ENCODE measurements at places on chromosomes 6 and 20.

DNA sequence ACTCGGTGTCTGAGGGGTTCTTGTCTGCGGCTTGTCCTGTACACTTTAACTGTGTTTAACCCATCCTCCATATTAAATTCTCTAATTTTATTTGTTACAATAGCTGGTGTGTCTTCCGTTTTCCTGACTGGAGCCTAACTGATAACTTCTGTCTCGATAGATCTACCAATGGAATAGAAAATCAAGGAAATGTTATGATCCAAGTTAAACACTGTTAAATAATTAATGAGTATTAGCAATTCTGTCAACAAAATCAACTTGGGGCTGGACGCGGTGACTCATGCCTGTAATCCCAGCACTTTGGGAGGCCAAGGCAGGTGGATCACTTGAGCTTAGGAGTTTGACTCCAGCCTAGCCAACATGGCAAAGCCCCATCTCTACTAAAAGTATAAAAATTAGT, 81.7 kb downstream of the DNAH8 start:
- no peak for DNase-seq

GRCh38 chr6:147203311-147204059, 732 bp upstream of the STXBP5 start:
- DNase-seq = peak; percentile 68

GRCh38 chr6:160077526-160077925, 44.1 kb upstream of the SLC22A1 start:
- DNase-seq = peak; percentile 18

GRCh38 chr6:139376604-139377218, 2.3 kb upstream of the CITED2 start:
- peak; percentile 52 for DNase-seq

- DNase-seq = peak; percentile 59
Measured at GRCh38 chr20:18388860-18389259, 78.0 kb downstream of the DZANK1 start.

- DNase-seq = no peak
Measured at GRCh38 chr20:53921443-53921973, 148.9 kb downstream of the BCAS1 start.

DNA sequence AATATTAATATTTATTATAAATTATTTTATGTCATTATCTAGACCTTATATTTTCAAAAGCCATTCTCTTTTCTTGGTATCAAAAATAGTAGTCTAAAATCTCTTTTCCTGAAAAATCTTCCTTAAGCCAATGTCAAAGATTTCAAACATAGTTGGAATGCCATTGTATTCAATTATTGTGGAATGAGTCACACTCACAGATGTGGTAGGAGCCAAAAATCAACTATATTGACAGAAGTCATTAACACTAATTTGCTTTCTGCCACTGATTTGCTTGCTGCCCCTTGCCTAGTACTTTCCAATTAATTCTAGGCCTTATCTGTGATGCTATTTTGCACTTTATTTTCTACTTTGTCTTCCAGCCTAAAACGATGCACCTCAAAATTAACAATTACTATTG, 1326.3 kb upstream of the GJE1 start:
- no peak for DNase-seq

DNA sequence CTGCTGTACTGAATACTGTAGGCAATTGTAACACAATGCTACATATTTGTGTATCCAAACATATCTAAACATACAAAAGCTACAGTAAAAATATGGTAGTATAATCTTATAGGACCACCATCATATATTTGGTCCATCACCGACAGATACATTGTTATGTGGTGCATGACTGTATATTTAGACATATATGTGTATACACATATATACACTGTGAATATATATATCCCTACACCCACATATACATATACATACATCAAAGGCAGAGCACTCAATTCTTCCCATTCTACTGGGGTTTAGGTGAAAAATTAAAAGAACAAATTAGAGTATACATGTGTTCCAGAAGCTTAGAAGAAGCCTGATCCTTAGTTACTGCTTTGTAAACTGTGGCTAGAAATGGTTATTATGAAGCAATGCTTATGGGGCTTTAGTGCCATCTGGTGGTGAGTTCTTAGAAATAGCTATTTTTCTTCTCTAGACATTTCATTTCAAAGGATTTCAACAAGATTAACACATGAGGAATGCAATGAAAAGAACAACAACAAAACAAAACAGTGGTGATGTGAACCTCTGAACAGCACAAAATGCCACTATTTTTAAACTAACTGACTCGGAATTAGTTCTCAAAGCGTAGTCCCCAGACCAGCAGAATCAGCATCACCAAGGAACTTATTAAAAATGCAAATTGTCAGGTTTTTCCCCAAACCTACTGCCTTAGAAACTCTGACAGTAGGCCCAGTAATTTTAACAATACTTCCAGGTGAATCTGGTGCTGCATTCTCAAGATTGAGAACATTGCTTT, 38.0 kb downstream of the PKHD1 start:
- DNase-seq = peak; percentile 51

DNA sequence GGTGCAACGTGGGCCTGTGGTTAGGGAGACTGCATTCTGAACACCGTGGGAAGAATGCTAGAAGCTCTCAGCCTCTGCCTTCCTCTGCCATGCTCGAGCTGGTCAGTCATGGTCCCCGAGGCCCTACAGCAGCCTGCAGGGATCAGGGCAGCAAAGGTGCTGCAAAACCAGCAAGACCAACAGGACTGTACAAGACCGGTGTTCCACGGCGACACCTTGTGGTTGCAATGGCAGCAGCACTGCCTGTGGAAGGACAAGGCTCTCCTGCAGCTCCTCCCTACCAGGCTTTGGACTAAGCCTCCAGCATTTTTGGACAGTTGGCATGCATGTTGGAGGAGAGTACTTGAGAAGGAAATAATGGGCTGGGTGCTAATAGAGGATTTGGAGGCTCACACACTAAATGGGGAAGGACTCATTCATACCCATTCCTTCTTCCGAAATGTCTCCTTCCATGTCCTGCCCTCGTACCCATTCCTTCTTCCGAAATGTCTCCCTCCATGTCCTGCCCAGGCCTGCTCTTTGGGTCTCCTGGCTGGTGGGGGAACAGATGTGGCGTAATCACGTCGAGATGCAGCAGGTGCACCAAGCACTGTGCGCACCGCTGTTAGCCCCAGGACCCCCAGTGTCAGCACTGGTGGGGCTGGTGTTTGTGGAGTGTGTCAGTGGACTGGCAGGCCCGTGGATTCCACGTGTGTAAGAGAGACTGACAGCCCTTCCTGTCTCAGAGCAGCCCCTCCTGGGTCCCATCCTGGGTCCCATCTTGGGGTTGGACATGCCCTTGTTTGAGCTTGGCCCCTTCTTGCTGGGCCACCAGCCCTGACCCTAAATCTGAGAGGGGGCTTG, 18.6 kb upstream of the MYT1 start:
- DNase-seq = no peak

GRCh38 chr6:150521482-150521881, 78.2 kb upstream of the PLEKHG1 start:
- DNase-seq = no peak

GRCh38 chr6:6220718-6221117, 99.7 kb downstream of the F13A1 start:
- peak; percentile 8 for DNase-seq

DNA sequence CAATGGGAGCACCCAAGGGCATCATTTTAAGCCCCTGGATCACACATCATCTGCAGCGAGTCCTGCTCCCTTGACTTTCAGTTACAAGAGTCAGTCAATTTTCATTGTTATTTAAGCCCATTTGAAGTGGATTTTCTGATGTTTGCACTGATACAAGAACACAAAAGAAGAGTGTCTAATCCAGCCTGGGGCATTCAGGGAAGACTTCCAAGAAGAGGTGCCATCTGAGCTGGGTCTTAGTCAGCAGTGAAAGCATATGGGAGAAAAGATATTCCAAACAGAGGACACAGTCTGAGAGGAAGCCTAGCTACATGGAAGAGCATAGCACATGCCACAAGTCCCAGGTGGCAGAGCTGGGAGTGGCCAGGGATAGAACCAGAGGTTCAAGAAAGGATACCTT, 10.4 kb upstream of the FOXP4 start:
- DNase-seq = no peak

GRCh38 chr20:31841928-31842327, 3.5 kb downstream of the FOXS1 start:
- peak; percentile 56 for DNase-seq

DNA sequence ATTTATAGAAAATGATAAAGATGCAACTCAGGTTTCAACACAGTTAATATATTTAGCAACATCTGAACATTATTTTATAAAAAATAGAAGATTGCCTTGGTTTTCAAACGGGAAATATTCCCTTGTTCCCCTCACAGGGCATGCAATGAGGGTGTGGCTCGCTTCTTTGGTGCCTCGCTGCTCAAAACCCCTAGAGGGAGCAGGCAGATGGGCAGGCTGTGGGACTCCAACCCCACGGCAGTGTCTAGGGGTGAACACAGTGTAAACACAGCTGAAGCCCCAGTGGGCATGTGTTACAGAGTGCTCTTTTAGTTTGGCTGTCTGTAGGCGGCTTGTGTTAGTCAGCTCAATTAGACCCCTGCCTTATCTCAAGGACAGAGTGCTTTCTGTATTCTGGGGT, 560.8 kb upstream of the IMPG1 start:
- DNase-seq = no peak

- no peak for DNase-seq
Measured at GRCh38 chr6:71908162-71908765, 21.9 kb downstream of the RIMS1 start.

DNA sequence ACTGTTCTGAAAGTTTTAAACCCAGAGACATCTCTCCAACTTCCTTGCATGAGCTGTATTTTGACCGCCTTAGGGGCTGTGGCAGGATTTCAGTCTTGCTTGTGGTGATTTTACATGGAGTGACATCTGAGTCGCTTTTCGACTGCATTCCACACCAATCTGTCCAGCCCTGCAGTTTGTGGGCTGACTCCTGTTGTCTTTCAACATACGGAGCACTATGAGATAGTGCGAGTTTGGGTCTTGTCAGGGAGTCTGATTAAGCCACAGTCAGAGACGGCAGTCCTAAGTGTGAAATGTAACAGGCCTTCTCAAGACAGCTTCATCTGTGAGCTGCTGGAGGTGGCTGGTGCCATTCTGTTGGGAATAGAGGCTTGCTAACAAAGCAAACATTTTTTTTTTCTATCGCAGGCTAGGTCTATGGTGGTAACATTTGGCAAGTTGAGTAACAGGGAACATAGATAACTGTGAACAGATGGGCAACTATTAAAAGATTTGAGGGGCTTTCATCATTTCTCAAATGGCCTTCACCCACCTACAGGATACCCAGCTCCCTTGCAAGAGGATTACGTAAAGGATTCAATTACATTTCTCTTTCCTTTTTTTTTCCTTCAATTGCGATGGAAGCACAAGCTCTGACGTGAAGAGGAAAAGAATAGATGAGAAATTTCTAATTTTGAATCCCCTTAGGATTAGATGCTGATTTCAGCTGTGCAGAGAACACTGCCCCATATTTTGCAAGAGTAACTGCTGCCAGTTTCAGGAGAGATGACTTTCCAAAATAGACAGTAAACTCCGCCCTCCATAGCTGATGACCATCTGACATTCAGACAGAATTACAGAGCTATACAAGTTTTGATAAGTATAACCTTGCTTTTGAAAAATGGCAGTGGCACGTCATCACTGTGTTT, 25.1 kb downstream of the CAP2 start:
- DNase-seq = peak; percentile 67

DNA sequence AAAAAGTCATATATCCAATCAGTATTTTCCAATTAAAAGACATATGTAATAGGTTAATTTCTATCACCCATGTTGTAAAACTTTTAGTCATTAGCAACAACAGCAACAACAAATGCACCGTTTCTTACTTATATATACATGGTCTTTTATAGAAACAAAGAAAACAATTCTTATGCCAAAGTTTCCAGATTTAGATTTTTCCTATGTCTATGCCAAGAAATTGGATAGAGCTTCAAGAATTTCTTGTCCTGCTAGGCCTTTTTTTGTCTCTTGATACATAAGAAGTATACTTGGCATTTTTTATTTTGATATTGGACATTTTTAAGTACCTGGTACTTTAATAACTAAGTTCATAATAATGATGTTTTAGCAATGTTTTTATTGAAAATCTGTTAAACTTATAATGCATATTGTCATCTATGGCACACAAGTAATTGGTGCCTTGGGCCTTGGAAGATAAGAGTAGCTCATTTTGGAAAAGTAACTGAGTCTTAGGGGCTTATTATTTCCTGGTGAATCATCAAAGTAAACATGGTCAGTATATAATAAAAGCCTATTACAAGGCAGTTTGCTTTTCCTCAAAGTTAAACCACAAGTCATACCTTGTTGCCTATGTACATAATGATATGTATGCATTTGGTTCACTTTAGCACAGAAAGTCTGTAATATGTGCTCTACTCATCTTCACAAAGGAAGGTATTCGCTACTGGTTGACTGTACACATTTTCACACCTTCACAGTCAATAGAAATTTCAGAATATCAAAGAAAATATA, 10.1 kb upstream of the FRK start:
- DNase-seq = no peak

GRCh38 chr20:36543184-36544133, 2.1 kb downstream of the MYL9 start:
- peak; percentile 93 for DNase-seq

Data from fibroblast of mammary gland (primary cell).